Fibroblast of lung (primary cell): ENCODE measurements at places on chromosomes 12 and 14.

DNA sequence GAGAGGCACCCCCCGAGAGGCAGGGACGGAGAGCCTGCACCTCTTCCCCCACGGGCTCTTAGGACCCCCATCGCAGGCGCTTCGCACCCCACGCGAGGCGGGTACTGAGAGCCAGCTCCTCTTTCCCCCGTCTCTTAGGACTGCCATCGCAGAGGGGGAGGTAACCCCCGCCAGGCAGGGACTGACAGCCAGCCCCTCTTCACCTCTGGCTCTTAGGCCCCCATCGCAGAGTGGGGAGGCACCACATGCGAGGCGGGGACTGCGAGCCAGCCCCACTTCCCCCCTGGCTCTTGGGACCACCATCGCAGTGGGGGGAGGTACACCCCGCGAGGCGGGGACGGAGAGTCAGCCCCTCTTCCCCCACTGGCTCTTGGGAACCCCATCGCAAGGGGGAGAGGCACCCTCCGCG is 46.1 kb downstream of the DDX11 start:
- DNase-seq = no peak

DNA sequence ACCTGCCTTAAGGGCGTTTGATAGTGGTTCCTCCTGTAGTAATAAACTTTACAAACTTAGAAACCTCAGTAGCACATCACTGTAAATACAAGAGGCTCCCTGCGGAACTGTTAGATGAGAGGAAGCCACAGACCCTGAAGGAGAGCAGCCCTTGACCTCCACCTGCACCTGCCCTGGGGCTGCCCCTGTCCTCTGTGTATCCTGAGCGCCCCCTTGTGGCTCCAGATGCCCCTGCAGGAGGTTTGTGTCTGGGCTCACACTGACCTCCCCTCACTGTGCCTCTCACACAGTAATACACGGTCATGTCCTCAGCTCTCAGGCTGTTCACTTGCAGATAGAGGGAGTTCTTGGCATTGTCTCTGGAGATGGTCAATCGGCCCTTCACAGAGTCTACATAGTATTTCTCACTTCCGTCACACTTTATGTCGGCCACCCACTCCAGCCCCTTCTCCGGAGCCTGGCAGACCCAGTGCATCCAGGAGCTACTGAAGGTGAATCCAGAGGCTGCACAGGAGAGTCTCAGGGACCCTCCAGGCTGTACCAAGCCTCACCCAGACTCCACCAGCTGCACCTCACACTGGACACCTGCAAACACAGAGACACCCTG is 1059.8 kb downstream of the TMEM121 start:
- no peak for DNase-seq

- peak; percentile 41 for DNase-seq
Measured at GRCh38 chr12:102478405-102479098, 1.8 kb downstream of the IGF1 start.

DNA sequence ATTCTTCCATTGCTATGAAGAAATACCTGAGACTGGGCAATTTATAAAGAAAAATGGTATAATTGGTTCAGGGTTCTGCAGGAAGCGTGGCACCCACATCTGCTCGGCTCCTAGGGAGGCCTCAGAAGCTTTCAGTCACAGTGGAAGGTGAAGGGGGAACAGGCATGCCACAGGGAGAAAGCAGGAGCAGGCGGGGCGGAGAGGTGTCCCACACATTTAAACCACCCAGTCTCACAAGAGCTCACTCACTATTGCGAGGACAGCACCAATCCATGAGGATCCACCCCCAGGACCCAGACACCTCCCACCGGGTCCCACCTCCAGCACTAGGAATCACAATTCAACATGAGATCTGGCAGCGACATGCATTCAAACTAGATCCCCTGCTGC is 56.0 kb upstream of the C14orf180 start:
- no peak for DNase-seq

DNA sequence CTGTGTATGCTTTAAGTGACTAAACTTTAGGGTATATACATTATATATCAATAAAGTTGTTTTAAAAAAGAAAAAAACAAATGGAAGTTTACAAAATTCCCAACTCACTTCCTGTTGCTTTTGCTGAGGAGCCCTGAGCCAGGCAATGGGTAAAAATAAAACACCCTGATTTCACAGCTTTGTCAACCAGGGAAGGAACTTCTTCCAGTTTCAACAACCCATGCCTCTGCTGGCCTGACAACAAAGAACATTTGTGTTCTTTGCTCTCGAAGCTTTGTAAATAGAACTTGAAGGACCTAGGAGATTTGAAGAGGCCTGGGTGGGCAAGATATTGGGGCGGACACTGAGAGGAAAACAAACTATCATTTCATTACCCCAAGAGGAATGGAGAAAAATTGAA is 141.2 kb upstream of the NOS1 start:
- no peak for DNase-seq

- no peak for DNase-seq
Measured at GRCh38 chr14:60514378-60514740, 5.4 kb downstream of the SIX6 start.

DNA sequence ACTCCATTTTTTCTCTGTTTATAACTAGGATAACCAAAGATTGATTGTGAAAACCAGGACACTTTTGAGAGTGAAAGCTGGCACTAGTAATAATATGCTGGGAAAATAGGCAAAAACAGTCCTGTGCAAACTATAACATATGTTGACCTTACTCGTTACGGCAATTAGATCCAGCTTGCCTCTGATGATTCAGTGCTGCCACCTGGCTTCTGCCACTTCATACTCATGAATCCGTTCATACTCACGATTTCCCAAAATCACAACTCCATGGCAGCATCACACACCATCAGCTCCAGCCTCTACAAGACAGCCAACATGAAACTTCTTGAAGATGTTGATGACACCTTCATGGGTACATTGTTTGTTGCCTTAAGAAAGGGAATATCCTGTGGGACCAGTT is 49.1 kb upstream of the CAND1 start:
- no peak for DNase-seq

DNA sequence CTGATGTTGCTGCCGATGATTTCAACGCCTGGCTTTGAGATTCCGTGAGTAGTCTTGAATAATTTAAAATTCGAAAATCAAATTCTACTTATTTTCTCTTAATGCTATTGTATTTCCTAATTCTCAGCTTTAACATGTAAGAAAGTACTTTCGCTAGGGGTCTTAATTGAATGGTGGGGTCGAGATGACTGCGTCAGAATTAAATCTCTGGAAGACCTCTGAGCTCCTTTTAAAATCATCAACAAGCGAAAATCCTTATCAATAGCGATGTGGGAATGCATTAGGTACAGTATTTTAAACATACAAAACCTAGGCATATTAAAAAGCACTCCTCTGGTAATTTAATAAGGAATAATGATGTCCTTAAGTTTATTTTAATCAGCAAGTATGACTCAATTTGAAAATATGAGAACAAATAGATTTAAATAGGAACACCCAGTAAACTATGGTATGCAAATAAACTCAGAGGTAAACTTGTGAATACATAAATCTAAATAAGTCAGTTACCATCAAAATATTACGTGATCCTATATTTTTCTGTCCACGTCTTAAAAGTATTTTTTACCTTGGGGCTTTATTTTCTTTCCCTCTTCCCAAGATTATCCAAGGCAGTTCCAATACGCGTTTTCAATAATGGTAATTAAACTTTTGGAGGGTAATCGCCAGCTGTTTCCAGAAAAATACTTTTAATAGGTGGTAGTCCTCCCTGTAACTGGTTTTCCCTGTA is 1.4 kb downstream of the FOXA1 start:
- DNase-seq = no peak

DNA sequence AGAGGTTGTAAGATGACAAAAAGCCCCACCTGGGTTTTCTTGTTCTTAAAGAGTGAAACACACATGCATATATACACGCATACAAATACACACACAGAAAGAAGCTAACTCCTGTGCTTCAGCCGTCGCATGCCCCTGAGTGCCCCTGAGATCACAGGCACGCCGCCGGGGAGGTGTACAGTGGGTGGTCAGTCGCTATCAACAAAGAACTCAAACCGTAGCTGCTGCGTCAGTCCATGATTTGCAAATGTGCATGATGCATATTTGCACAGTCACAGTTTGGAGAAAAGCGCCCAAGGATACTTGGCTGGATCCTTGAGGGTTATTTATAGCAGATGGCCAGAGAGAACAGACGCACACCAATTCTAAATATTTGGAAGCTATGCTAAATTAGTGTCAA is 206.9 kb downstream of the TMEM132D start:
- DNase-seq = peak; percentile 74

GRCh38 chr12:78146365-78146772 is 315.7 kb downstream of the NAV3 start:
- peak; percentile 74 for DNase-seq

DNA sequence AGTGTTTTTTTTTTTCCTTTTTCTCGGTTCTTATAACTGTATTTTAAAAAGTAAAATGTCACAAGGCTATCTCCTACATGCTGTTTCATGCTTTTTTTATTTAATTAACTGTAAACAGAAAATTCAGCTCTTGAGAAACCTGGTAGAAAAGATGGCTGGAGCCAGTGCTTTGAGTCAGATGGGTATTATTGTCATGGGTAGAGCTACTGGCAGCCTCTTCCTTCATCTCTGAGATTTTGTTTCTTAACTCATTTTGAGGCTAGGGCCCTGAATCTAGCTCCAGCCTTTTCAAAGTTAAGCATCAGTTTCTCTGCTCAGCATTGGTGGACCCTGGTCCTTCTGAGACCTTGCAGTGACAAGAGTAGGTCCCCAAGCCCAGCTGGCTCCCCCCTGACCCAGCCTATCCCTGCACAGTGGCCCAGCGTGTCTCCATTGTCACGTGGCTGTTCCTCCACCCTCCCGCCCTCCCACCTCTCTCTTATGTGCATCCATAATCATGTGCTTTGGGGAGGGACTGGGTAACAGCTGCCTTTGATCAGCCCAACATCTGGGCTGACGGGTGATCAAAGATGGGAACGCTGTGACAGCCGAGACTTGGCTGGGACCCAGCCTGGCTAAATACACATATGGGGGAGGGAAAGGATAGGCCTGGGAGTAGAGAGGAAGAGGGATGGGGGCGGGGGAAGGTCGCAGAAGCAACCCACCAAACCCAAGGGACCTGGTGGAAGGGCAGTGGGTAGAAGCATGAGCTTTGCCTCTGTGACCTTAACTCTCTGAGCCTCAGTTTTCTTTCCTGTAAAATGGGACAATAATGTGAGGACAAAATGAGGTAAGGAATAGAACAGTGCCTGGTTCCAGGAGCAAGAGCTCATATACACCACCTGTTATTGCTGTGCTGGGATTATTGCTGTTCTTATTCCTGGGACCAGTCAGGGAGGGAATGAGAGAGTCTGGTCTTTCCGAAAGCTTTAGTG is 24.4 kb upstream of the RBM19 start:
- no peak for DNase-seq

DNA sequence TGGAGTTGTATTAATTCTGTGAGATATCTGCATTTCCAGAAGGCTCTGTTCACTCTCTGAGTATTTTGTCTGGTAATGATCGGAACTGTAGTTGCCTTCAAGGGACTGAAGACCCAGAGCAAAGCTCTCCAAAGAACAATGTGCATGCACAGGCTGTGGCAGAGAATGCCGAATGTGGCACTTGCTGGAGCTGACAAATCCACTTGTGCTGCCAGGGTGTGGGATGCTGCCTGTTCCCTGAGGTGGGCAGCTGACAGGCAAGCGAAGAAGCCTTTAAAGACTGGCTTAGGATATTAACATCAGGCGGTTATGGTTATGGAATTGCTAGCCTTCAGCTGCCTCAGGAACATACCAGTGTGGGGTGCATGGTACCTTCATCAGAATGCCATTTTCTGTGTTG is 419.9 kb upstream of the ATP2B1 start:
- DNase-seq = no peak

GRCh38 chr14:101048766-101049165 is 145.2 kb upstream of the RTL1 start:
- no peak for DNase-seq

- no peak for DNase-seq
Measured at GRCh38 chr14:31941487-31941886, 135.6 kb upstream of the ARHGAP5 start.

GRCh38 chr12:108357834-108358579 is 18.9 kb upstream of the CMKLR1 start:
- no peak for DNase-seq

- peak; percentile 51 for DNase-seq
Measured at GRCh38 chr12:18955594-18955993, 173.9 kb upstream of the PLEKHA5 start.

DNA sequence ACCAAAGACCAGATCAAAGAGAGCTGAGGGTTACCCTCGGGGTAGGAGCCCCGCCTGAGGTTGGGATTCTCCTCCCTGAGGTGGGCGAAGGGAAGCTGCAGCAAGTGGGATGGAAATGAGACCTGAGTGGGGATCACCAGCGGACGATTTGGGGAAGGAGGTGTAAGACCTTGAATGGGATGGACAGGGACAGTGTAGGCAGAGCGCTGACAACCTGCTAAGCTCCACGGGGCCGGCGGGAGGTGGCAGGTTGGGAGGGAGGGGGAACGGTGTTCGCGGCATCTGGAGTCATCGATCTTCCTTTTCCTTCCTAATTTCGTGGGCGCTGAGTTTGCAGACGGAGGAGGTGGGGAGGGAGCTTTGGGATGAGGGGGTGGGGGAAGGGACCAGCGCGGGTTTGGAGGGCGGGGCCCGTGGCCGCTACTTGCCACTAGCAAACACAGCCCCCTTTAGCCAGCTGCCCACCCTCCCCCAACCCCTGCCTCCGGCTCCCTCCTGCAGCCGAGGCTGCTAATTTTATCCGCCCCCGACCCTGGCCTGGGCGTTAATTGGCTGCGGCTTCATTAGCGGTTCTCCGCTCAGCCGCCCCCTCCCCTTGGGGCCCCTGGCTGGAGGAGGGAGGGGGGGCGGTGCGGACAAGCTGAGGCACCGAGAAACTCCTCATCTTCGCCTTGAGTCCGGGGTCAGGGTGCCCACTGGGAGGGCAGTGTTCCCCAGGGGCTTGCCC is 2.8 kb upstream of the SHMT2 start:
- no peak for DNase-seq

GRCh38 chr14:60212503-60213371 is 36.3 kb upstream of the PPM1A start:
- DNase-seq = no peak

- no peak for DNase-seq
Measured at GRCh38 chr14:40847480-40847879, 759.2 kb upstream of the LRFN5 start.

- peak; percentile 44 for DNase-seq
Measured at GRCh38 chr14:22296722-22297121, 292.3 kb downstream of the DAD1 start.

DNA sequence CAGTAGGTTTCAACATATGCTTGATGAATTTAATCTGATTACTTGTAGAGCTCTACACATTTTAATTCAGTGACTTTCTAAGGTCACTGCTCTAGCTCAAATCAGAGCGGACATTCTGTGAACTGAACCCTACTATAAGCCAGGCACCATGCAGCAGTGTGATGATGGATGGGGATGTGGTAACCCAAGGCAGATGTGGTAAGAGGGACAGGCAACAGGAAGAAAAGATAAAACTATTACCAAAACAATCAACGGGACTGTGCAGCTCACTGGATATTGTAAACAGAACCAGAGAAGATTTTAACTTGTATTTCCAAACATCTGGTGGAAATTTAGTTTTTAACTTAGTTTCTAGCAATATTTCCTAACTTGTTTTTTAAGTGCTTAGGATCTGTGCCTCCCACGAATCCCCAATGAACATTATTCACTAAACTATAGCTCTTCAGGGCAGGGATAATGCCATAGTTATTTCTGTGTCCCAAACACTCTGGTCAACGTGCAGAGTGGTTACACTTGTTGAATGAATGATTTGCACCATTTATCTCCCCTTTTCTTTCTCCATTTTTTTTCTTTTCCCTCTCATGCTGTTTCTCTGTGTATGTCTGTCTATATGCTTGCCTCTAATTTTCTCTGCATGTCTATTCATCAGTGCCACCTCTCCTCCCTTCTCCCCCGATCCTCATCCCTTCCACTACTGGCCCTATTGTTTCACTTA is 3.0 kb downstream of the ERO1A start:
- peak; percentile 88 for DNase-seq

GRCh38 chr12:101696251-101697196 is 916 bp upstream of the CHPT1 start:
- peak; percentile 42 for DNase-seq
